ENCODE measurements at places on chromosomes 7 and 10.

GRCh38 chr10:133173860-133174640 is 14.0 kb downstream of the KNDC1 start:
- no peak for DNase-seq

- DNase-seq, result no peak
Measured at GRCh38 chr7:10874666-10875065, 99.0 kb upstream of the PHF14 start.

DNA sequence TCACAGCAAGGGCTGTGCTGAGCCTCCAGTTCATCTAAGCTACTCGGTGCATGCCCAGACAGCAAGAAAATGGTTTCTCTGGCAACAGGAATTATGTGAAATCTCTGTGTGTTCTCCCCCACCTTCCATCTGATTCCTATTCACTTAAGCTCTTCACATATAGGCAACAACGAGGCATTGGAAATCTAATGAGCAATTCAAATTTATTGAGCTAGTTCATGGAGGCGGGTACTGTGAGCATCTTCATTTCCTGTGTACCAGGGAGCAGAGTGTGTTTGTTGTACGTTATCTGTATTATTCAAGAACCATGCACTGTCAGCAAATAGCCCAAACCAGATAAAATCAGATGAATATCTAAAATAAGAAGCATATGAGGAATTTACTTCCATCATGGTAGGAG is 739.1 kb downstream of the MAGI2 start:
- DNase-seq, result no peak

- no peak for DNase-seq
Measured at GRCh38 chr7:142586611-142587010, 162.7 kb upstream of the PRSS1 start.

- no peak for DNase-seq
Measured at GRCh38 chr10:49286686-49287085, 12.3 kb upstream of the C10orf71 start.

DNA sequence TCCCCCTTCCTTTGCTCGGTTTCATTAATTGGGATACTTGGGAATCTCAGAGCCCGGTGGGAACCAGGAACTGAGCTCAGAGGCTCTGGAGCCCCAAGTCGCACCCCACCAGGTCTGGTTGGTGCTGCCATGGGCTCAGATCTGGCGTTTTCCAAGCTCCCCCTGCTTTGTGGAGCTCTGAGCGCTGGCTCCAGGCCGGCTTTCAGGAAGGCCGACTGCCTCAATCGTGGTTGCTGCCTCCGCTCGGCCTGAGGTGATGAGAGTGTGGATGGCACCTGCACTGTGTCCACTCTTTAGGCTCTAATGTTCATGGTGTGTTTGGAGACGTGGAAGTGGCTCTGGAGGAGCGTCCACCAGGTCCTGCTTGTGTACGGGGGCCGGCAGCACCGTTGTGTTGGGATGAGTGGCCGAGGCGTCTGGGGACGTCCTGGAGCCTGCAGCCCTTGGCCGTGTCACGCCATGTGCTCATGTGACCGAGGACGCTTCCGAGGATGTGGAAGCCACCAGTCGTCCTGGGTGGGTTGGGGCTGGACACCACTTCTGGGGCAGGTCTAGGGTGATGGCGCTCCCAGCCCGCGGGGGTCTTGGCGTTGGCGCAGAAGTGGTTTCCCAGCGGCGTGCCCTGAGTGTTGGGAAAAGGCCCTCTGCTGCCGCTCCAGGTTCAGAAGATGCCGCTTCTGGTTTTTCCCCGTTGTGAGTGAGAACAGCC is 8.2 kb downstream of the INPP5A start:
- DNase-seq, result no peak

DNA sequence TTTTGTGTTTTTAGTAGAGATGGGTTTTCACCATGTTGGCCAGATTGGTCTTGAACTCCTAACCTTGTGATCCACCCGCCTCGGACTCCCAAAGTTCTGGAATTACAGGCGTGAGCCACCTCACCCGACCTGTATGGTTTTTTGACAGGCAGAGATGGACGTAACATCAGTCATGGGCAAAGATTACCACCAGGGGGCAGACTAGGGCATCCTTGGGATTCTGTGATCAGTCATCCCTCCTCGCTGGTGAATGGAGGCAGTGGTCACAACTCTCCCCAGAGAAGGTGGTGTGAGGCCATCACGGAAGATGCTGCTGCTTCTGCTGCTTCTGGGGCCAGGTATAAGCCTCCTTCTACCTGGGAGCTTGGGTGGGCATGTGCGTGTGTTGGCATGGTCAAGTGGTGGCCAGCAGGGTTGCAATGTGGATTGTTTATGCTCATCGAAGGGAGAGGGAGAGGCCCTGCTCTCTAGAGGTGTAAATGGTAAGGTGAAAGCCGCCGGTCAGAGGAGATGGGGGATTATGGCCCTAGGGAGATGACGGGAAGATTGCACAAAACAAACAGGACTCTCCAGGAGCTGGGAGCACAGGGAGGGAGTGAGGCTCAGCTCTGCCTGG is 122.7 kb upstream of the PRSS1 start:
- no peak for DNase-seq

DNA sequence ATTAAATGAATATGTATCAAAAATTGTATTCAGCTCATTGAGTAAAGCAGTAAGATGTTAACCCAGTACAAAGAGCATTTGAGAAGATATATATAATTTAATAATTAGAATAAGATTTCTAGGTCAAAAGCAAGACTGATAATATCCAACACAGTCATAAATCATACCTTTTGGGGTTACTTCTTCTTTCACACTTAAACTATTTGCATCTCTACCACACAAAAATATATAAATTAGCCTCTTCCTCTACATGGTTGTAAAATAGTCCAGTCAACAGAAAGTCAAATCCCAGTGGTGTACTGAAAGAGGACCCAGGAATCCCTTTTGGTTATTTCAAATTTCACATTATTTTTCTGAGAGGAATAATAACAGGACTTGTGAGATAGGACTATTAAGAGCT is 204.6 kb upstream of the INHBA start:
- DNase-seq, result no peak

DNA sequence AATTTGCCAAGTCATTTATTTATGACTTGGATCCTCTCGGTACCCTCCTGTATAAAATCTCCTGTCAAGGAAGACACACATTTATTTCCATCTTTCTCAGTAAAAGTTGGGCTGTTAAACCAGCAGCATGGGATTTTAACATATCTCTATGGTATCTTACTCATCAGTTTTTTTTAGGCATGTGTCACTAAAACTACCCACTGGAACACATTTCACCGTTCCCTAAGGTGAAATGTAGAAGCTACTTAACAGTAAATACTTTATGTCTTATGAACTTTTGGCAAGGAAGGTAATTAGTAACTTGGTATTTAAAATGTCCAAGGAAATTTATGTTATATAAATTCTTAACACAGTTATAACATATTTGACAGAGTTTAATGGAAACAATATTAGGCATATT is 152.5 kb upstream of the HDAC9 start:
- DNase-seq, result no peak

DNA sequence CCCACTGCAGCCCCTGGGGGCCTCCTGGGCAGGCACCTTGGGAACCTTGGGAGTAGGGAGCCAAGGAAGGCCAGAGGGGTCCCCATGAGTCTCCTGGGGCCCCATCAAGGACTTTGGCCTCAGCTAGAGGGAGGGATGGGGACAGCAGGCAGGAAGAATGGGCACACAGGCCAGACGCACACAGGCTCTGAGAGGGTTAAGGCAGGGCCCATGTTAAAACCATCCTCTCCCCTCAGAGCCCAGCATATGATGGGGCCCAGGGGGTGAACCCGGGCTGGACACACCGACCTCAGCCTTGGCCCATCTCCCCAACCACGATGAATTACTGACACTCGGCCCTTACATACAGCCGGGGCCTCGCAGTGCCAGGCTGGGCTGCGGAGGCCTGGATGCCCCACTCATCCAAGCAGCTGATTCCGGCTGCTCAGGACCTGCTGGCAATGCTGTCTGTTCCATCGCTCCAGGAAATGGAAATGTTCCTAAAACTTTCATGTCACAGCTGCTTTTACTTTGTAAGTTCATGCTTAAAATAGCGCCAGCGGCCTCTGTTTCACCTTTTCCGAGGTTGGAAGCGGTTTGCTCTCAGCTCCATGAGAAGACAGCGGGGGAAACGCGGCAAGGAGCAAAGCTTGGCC is 17.3 kb upstream of the INPP5A start:
- DNase-seq, result peak; percentile 80

DNA sequence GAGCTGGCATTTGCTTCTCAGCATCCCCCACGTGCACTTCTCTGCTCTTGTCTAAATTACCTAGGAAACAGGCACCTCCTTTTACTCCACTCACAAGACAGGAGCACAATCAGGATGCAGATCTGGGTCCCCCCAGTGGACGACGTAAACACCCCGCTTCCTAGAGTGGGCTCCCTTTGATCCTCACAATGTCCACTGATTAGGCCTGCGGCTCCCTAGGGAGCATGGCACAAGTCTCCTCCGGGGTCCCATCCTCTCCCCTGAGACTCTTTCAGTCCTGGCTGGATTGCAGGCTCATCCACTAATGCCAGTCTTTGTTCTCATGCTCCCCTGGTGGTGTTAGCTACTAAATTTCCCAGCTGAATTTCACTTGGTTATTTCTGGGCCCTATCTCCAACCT is 98.3 kb downstream of the GLI3 start:
- DNase-seq, result no peak

- DNase-seq, result no peak
Measured at GRCh38 chr10:94349327-94349726, 13.4 kb downstream of the NOC3L start.

- no peak for DNase-seq
Measured at GRCh38 chr10:80064120-80064886, 14.2 kb upstream of the TMEM254 start.

DNA sequence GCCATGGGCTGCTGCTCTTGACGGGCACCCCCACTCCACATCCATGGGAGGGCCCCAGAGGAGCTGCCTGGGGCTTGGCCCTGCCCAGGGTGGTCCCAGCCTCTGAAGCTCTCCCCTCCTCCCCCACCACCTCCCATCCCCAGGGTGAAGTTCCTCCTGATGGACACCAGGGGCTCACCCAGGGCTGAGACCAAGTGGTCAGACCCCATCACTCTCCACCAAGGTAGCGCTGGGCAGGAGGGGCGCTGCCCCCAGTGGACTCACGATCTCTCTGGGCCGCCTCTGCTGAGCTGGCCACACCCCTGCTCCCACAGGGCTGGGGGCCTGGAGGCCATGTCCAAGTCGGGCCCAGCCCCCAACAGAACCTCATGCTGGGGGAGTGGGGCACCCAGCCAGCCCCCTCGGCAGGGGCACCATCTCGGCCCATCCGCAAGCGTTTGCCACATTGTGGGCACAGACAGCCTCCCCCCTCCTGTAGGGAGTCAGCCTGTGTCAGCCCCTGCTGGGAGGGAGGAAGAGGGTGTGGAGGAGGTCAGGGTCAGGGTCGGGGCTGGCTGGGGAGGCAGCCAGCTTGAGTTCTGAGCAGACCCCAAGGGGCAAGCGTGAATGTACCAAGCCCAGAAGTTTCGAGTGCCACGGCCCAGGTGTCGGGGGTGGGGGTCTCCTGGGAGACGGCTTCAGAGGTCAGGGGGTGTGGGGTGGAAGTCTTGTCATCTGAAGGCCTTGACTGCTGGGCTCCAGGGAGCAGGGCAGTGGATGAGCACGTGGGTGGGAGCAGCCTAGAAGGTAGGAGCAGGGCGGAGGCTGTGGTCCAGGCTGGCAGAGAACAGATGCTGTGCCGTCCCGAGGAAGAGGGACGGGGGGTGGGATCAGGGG is 2.8 kb downstream of the UPK3B start:
- no peak for DNase-seq

DNA sequence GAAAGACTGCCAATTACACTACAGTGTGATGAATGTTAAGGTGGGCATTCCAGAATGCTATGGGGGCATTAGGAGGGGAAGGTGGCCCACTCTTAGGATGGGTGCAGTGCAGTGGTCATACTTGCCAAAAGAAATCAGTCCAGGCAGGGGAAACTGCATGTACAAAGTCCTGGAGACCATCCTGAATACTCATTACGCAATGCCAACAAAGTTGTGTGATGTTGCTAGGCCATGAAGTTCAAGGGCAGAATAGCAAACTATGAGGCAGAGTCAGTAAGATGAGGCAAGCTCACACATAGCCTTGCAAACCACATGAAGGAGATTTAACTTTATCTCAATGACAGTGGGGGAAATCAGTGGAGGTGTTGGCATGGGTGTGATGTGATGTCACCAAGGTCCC is 49.8 kb upstream of the SLC35B4 start:
- DNase-seq, result no peak

DNA sequence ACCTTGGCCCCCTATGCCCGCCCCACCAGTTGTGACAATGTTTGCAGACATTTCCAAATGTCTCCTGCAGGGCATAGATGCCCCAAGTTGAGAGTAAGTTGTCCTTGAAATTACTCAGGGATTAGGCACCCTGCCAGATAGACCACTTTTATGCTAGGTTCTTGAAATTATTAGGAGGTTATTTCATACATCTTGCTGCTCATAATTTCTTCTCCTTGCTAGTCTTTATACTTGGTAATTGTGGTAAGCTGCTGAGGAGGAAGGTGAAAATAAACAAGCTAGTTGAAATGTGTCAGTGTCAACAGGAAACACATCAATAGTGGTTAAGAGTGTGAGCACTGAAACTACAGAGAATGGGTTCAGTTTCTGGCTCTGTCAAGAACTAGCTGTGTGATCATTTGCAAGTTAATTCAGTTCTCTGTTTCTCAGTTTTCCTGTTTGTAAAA is 63.7 kb upstream of the AOAH start:
- DNase-seq, result no peak

DNA sequence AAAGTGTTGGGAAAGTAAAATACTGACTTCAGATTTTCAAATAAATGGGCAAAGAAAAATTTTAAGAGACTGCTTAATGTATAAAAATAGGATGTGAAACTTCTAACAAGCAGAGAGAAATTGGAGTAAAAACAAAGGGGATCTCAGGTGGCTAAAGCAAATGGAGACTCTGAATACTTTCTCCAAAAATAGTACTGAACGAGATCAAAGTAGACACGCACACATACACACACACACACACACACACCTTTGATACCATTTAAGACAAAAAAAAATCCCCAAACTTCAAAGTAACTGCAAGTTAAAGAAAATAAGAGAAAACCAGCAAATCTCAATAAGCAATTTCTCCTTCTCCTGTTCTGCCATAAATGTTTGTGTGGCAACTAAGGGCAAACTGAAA is 307.3 kb downstream of the CRPPA start:
- no peak for DNase-seq

DNA sequence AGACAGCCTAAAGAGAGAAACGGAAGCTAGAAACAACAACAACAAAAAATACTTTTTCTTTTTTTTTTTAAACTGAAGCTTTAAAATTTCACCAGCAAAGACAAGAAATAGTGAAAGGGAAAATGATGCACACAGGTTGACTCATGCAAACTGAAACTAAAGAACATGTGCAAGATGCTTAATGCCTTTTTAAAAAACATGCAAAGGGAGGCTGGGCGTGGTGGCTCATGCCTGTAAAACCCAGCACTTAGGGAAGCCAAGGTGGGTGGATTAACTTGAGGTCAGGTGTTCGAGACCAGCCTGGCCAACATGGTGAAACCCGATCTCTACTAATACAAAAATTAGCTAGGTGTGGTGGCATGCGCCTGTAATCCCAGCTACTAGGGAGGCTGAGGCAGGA is 15.1 kb upstream of the CUBN start:
- no peak for DNase-seq

- no peak for DNase-seq
Measured at GRCh38 chr10:120465138-120465537, 8.1 kb downstream of the PLPP4 start.

- no peak for DNase-seq
Measured at GRCh38 chr10:100448951-100449350, 13.9 kb upstream of the WNT8B start.

All from right lung (tissue), 10 donors.